ENCODE measurements at places on chromosomes 3 and 15. TPM values are rescaled to one million over a fixed set of nuclear protein-coding genes. Genes with fewer than 3 reads are reported as not detected.

DNA sequence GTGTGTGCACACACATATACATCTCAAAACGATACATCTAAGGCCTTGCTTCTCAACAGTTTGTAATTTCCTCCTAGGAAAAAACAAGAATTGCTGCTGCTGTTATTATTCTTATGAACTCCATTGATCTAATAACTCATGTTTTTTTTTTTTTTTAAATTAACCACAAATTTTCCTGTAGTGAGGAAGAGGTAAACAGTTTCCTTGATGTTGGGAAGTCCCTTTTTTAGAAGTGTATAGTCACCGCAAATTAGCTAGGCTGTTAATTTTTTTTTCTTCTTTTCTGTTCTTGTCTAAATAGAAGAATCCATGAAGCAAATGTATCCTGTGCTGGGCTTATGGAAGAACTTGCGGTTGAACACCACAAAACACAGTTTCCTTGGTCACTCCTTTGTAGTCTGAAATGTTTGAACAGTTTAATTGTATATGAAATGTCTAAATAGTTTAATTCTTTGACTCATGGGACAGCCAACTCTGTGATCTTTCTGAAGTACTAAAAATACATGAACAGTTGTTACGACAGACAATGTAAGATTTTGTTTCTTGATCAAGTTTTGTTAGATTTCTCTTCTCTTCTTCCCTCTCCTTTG, 64.5 kb downstream of the MITF start:
- no peak for DNase-seq

- no peak for DNase-seq
Measured at GRCh38 chr3:190762801-190763200, 99.7 kb downstream of the GMNC start.

Gene TSPAN3
- total RNA-seq: 1,125 TPM

- no peak for DNase-seq
Measured at GRCh38 chr3:195573611-195574496, 9.9 kb downstream of the APOD start.

Gene IQCF6
- total RNA-seq: not detected

All from omental fat pad (tissue), 4 donors.